ENCODE measurements at places on chromosomes 13 and 19.

- DNase-seq = no peak
These were observed 2.8 kb downstream of the N4BP2L1 start for GRCh38 chr13:32425158-32425557.

DNA sequence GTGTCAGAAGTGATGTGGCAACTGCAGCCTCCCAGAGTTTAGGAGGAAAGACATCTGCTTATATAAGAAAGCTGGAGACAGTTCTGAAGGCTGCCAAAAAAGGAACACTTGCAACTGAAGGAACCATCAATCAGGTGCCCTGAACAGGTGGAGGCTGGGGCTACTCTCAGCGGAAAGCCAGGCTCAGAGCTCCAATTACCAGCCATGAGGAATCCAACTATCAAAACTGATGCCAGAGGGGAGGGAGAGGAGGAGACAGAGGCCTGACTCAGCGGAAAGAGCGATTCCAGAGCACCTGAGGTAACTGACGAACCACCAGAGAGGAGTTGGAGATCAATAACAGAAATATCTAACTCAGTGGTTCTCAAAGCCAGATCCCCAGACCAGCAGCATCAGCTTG is 24.3 kb downstream of the LEUTX start:
- no peak for DNase-seq

- DNase-seq = peak; percentile 37
These were observed 15.8 kb downstream of the ARRDC2 start for GRCh38 chr19:18023622-18024251.

- peak; percentile 20 for DNase-seq
These were observed 135.5 kb upstream of the EDNRB start for GRCh38 chr13:78054157-78054556.

DNA sequence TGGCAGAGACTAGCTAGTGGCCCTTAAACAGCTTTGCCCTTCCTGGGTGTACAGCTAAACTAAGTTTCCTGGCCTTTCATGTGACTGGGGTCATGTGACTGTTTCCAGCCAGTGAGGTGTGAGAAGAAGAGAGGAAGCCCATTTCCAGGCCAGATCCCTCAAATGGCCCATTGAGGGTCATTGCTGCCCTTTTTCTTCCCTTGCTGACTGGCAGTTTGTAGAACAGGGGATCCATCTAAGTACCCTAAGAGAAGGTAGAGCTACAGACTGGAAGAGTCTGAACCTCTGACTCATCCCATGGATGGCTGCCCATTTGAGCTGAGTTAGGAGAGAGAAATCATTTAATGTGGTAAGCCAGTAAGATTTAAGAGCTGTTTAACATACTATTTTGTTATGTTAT is 2.8 kb downstream of the SWSAP1 start:
- DNase-seq = peak; percentile 14

DNA sequence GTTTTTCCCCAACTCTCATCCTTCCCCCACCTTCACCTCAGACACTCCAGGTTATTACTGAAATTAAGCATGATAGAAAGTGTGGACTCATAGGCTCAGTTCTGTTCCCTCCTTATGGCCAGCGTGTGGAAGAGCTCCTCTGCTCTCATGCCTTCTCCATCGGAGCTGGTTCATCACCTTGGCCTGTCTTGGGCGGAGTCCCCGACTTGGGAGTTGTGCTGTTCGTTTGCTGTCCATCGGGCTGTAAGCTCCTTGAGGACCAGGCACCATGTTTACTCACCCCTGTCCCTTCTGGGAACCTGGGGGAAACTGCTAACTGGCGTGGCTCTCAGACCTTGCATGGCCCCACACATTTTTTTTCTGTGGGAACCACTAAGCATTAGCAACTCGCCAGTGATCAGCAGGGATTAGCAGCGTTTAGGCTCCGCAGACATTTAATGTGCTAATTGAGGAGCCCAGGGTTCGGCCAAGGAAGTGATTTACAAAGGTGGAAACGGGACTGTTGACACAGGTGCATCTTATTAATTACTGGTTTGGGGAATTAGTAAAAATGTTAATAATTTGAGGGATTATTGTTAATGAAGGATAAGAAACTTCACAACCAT is 123.8 kb downstream of the TM9SF2 start:
- no peak for DNase-seq

DNA sequence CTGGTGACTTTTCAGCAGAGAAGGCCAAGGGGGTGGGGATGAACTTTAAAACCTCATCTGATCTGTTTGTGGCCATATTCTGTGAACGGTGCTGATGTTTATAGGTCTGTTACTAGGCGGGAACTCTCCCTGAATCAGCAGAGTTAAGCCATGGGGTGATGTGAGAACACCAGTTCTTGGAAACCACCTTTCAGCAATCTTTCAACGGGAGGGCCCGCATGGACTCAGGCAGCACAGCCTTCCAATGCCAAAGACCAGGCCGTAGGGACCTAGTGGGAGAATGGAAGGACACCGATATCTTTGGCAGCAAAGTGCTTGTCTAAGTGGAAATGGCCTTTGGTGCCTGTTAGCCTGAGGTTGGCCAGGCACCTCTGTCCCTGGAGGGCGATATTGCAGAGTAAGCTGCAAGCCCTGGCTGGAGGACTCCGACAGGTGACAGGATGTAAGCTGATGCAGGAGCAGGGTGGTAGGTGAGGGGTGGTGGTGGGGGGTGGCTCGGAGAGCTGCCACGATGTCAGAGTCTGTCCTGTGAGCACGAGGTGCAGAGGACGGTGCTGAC is 57.0 kb downstream of the ERCC5 start:
- DNase-seq = no peak

GRCh38 chr13:32022311-32022710 is 9.3 kb upstream of the FRY start:
- no peak for DNase-seq

DNA sequence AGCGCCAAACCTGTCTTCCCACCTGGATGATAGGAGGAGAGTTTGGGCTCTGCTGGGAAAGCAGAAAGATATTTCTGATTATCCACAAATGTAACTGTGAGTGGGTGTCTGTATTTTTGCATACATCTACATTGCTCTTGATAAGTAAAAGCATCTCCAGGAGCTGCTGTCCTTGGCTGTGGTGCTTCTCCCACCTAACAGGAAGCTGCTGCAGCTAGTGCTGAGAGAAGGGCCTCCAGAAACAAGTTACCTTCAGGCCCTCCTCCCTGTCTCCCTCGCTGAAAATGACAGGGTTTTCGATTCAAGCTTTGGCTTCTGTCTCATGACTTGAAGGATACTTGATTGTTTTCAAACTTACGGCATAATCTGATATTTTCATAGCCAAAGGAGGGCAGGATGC is 90.1 kb downstream of the FOXO1 start:
- DNase-seq = no peak

DNA sequence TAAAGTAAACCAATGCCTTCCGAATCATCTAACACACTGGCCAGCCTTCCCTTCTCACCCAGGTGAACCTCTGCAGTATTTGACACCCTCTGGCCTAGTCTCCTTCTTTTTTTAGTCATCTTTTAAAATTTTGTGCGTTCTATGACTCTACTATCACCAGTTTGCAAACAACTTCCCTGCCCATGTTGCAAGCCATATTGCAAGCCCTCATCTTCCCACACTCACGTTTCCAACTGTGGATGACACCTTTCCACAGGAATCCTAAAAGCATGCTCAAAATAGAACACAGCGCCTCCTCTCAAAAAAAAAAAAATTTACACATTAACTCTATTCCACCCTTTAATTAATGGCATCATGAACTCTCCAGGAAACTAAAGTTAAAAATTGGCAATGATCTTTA is 440.1 kb downstream of the EFNB2 start:
- DNase-seq = no peak

- DNase-seq = no peak
These were observed 103.2 kb downstream of the SOX1 start for GRCh38 chr13:112169941-112170822.

DNA sequence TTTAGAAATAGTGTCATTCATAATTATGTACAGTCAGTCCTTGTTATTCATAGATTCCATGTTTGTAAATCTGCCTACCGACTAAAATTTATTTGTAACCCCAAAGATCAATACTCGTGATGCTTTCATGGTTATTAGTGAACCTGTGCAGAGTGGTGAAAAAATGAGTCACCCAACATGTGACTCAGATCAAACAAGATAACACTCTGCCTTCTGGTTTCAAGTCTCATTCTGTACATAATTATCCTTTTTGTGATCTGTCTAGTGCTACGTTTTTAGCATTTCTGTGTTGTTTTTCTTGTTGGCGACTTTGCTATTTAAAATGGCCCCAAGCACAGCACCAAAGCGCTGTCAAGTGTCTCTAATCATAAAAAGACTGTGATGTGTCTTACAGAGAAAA is 274.7 kb downstream of the SUCLA2 start:
- no peak for DNase-seq

DNA sequence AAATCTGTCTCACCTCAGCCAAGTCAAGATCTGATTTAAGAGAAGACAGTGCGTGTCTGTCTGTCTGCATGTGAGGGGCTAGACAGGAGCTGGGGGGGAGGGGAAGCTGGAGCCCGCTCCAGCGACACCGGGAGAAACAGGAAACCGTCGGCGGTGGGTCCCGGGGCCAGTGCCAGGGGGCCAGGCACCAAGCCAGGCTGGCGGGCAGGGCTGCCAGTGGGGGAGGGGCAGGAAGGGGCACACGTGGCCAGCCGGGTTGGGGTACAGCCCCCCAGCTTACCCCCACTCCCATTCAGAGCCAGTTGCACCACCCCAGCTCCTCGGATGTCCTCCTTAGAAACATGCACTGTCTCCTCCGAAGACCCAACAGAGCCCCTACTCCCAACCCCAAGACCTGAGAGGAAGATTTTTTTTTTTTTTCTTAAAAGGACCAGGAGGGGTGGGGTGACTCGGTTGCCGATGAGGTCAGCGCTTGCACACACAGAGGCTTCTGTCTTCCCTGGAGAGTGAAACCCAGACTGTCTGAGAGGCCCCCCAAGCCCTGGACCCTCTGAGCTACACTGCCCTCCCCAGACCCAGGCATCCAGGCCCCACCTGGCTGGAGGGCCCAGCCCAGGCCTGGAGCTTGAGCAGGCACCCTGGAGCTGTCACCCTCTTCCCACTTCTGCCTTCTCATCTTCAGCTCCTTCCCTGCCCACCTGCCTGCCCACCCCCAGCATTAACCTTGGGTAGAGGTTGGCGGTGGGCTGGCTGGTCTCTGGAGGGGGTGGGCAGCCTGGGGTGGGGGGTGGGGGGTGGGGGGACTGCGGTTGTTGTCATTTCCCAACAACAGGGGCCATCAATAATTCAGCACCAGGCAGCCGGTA is 4.0 kb downstream of the ERF start:
- peak; percentile 60 for DNase-seq

- DNase-seq = no peak
These were observed 4.7 kb downstream of the B3GNT8 start for GRCh38 chr19:41422456-41422855.

- no peak for DNase-seq
These were observed 230.6 kb downstream of the MTUS2 start for GRCh38 chr13:29050719-29051118.

- no peak for DNase-seq
These were observed 25.1 kb downstream of the MAN2B1 start for GRCh38 chr19:12641456-12641855.

- no peak for DNase-seq
These were observed 98.2 kb downstream of the ZNF429 start for GRCh38 chr19:21603431-21604231.

DNA sequence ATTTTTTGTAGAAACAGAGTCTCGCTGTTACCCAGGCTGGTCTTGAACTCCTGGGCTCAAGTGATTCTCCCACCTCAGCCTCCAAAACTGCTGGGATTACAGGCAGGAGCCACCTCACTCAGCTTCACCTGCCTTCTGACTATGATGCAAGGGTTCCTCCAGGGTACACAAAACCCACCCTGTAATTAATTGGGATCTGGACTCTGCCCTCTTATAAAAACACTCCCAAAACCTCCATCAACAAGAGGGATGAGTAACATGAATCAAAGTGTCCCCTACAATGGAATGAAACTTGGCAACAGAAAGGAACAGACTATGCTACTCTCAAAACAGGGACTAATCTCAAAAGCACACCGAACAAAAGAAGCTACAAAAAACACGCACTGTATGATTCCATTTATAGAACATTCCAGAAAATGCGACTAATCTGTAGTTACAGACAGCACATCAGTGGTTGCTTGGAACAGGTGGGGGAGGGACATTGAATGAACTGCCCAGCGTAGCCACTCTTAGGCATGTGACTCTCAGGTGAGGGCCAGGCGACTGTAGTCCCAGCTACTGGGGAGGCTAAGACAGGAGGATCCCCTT is 3.2 kb upstream of the PRR36 start:
- DNase-seq = no peak

- DNase-seq = peak; percentile 89
These were observed at the start of gene AKT2 for GRCh38 chr19:40284501-40285352. TSS of gene AKT2 (minus strand) at chr19:40285345. CDS start at chr19:40265267, 20,078 bp downstream.

DNA sequence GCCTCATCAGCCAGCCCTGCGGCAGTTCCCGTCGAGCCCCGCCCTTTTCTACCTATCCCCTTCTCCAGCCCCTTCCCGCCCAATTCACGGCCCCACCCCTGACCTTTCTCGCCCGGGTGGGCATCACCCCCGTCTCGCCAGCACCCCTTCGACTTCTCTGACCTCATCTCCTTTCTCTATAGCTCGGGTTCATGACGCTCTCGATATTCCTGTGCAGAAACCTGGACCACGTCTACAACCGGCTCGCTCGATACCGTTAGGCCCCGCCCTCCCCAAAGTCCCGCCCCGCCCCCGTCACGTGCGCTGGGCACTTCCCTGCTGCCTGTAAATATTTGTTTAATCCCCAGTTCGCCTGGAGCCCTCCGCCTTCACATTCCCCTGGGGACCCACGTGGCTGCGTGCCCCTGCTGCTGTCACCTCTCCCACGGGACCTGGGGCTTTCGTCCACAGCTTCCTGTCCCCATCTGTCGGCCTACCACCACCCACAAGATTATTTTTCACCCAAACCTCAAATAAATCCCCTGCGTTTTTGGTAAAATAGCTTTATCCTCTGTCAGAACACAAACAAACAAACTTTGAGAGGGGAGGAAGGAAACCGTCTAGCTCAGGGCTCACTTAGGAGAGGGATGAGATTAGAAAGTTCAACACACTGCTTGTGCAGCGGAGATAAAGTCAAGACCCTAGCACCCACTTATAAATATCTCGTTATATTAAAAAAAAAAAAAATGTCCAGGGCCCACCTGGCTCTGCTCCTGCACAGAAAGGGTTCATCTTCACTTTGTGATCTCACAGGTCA is 5.1 kb downstream of the CD37 start:
- DNase-seq = no peak

DNA sequence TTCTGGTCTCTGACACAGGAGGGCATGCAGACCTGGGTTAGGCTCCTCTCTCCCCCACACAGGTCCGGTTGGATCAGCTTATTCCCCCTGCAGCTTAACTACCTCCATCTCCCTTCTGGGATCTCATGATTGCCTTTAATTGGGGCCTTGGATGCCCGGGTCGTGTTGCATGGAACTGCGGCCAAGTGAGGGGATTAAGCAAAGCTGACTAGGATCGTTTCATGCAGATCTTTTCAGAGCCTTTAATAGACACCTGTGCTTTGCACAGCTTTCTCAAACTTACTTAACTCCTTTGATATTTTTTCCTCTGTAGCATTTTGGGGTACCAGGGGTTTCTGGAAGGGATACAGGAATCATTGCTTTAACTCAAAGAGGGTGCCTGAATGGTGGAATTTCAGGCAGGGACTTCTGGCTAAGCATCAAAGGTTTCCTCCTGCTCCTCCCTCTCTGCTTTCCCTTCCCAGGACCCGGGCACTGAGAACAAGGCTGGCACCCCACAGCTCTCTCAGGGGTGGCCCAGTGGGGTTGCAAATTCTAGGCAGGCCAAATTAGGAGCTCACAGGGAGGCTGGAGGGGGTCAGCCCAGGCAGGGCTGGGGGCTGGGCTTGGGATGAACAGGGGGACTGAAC is 477 bp downstream of the NFILZ start:
- DNase-seq = no peak
